Effector memory CD8-positive, alpha-beta T cell (primary cell): ENCODE measurements at places on chromosomes 6 and 20.
A peak's percentile ranks its signal among the peaks of the same experiment; 100 is the strongest.

GRCh38 chr6:139334806-139335446 lies 39.5 kb downstream of the CITED2 start:
- DNase-seq, result no peak

DNA sequence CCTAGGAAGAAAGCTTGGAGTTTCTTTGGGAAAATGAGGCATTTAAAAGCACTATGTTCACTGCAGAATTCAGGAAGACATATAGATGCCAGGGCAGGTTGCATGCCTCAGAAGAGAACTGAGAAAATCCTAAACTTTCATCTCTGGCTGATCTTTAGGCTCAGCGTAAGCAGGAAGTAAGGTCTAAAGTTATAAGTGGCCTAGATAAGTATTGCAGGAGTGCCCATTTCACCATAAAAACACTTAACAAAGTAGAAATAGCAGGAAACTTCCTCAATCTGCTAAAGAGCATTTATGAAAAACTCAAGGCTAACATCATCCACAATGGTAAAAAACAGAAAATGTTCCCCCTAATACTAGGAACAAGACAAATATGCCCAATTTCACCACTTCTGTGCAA lies 320.3 kb downstream of the BMP2 start:
- no peak for DNase-seq

DNA sequence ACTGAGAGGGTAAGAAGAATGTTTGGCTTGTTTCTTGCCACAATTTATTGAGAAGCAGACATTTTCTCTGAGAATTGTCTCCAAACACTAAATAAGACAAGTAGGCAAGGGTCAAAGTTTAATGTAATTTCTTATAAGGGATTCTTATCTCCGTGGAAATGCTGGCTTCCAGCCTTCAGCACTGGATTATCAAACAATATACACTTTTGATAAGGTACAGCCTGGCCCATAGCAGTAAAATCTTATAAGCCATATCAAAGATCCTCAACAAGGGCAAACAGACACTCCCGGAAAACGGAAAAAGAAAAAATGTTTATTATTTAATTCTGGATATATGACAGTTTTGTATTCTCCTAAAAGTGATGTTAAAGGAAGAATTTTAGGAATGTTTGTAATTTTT lies 18.5 kb upstream of the ZSCAN9 start:
- DNase-seq, result no peak

DNA sequence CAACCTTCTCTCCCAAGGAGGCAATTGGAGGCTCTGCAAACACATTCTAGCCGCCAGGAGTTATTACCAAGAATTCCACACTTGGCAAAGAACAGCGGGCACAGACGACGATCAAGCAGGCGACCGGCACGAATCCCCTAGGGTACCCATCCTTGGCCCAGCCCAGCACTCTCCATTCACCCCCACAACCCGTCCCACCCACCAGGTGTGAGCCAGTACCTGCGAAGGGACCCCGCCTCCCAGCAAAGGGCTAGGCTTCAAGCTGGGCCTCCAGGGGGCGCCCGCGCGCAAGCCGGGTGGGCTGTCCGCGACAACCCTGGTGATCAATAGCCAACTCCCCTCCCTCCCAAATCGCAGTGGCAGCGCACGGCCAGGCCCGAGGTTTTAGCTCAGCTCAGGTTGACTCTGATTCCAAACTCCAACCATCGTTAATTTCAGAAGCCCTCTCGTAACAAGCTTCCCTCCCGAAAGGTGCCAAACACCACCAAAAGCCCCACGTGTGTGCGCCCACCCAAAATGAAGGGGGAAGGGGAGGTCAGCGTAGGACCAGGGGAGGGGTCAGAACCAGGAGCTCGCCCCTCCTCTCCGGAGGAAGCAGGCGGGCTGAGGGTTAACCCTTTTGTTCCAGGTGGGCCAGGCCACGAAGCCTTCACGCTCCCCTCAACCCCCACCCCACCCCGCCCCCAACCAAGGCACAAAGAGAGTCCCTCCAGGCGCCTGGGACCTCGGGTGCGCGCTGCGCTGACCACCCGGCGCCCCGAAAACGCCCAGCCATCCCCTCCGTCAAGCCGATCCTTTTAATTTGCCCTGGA lies 2.1 kb downstream of the SALL4 start:
- peak; percentile 54 for DNase-seq

DNA sequence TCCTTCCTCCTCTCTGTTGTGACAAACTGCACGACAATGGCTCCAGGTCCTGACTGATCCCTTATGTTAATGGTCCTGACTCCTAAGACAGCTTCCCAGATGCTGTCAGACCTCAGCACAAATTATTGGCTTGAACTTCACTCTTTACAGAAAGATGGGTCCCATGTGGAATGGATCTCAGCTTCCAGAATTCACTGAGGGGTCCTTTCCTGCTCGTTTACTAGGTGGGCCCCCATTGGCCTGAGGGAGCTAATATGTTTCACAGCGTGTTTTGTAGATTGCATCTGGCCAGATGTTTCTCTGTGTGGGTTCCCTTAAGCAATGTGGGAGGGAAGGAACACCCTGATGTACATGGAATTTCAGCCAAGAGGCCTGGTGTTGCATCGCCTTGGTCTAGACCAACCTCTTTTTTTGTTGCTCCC lies 826.6 kb downstream of the MAFB start:
- DNase-seq, result no peak

DNA sequence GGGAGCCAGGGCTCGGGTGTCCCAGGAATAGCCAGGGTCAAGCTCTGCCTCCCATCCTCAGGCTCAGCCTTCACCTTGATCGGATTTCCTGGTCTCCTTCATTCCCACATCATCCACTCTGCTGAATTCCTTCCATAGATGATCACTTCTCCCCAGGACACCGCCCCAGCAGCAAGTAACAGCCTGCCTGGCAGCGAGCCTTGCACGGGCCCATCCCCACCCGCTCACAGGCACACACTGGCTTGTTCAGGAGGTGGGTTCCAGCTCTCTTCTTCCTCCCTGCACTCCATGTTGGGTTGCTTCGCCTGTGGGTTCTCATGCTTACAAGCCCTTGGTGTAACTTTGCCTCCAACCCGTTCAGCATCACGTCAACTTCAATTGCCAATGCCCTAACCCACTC lies 113.0 kb upstream of the IYD start:
- DNase-seq, result no peak

- DNase-seq, result no peak
Observed at GRCh38 chr6:51432481-51432880, 613.8 kb downstream of the TFAP2B start.

- no peak for DNase-seq
Observed at GRCh38 chr6:7165890-7166267, 58.1 kb downstream of the RREB1 start.

GRCh38 chr6:69894578-69895347 lies 28.4 kb downstream of the COL19A1 start:
- DNase-seq, result no peak

GRCh38 chr20:53565254-53565653 lies 28.4 kb downstream of the ZNF217 start:
- no peak for DNase-seq
